ENCODE measurements at places on chromosomes 6 and 20. TPM values are rescaled to one million over a fixed set of nuclear protein-coding genes. Genes with fewer than 3 reads are reported as not detected.
A peak's percentile ranks its signal among the peaks of the same experiment; 100 is the strongest.

DNA sequence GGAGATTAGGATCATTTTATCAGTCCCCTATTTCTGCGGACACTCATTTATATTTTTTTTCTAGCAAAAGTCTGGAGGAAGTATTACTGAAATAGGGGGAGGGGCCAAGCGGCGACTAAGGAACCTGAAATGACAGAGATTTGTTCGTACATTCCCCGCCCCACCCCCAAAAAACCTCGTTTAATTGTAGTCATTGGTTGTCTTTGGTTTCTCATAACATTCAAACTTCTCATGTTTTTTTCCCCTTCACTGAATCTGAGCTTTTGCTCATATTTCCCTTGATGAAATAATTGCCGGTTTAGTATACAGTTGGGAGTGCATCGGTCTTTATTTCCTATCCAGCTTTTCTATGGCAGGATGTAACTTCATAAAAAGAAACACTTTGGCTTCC, 768 bp upstream of the FYN start:
- H3K4me1 ChIP-seq, result peaks cover 12% of the 10 kb centered on the region
- no peaks in the 10 kb centered on the region for H3K27me3 ChIP-seq
- peaks cover 6% of the 10 kb centered on the region for H3K36me3 ChIP-seq
- DNase-seq, result no peak
- peak overlapping the region; percentile 82 for H3K4me3 ChIP-seq
- no peak overlapping the region for H3K27ac ChIP-seq

- peaks cover 30% of the 10 kb centered on the region for H3K4me1 ChIP-seq
- H3K4me3 ChIP-seq, result 0 out of 2 replicates have a peak overlapping the region, but pooled peaks have one; percentile 1
- H3K36me3 ChIP-seq, result no peaks in the 10 kb centered on the region
- peak; percentile 68 for DNase-seq
- H3K27ac ChIP-seq, result peak overlapping the region; percentile 67
Observed at GRCh38 chr6:105759946-105760345, 326.2 kb upstream of the PRDM1 start.

DNA sequence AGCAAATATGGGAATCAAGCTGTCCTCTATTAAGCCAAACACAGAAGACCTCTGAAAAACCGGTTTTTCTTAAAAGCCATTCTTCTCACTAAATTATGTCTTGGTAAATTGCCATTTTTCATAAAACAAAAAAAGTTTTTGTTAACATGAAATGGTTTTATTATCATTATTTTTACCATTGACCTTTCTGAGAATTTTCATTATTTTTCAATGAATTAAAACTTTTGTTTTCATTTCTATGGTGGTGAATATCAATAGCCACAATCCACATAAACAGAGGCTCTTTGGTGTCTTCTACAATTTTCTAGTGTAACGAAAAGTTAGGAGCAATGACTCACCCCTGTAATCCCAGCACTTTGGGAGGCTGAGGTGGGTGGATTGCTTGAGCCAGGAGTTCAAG, 2.1 kb downstream of the SF3B5 start:
- peaks cover 5% of the 10 kb centered on the region for H3K36me3 ChIP-seq
- H3K27me3 ChIP-seq, result no peaks in the 10 kb centered on the region
- H3K4me3 ChIP-seq, result no peak overlapping the region
- H3K27ac ChIP-seq, result no peak overlapping the region

GRCh38 chr6:132865829-132866228, 51.5 kb downstream of the RPS12 start:
- DNase-seq, result no peak
- no peak overlapping the region for H3K27ac ChIP-seq
- H3K36me3 ChIP-seq, result no peaks in the 10 kb centered on the region
- no peaks in the 10 kb centered on the region for H3K27me3 ChIP-seq
- no peak overlapping the region for H3K4me3 ChIP-seq

GRCh38 chr6:126107475-126108166, 121.3 kb downstream of the TRMT11 start:
- no peak overlapping the region for H3K27ac ChIP-seq
- no peak overlapping the region for H3K4me3 ChIP-seq
- H3K4me1 ChIP-seq, result no peaks in the 10 kb centered on the region
- H3K27me3 ChIP-seq, result no peaks in the 10 kb centered on the region
- no peaks in the 10 kb centered on the region for H3K36me3 ChIP-seq

GRCh38 chr6:162907876-162908481, 180.2 kb downstream of the PACRG start:
- H3K36me3 ChIP-seq, result no peaks in the 10 kb centered on the region
- no peak overlapping the region for H3K4me3 ChIP-seq
- no peaks in the 10 kb centered on the region for H3K27me3 ChIP-seq
- DNase-seq, result no peak

- no peak overlapping the region for H3K4me3 ChIP-seq
- no peaks in the 10 kb centered on the region for H3K27me3 ChIP-seq
- DNase-seq, result no peak
Observed at GRCh38 chr6:52588710-52589091, 11.8 kb upstream of the TRAM2 start.

GRCh38 chr20:57480444-57481160, 44.3 kb downstream of the CTCFL start:
- H3K27ac ChIP-seq, result no peak overlapping the region
- no peak for DNase-seq
- H3K27me3 ChIP-seq, result no peaks in the 10 kb centered on the region
- peaks cover 7% of the 10 kb centered on the region for H3K4me1 ChIP-seq

DNA sequence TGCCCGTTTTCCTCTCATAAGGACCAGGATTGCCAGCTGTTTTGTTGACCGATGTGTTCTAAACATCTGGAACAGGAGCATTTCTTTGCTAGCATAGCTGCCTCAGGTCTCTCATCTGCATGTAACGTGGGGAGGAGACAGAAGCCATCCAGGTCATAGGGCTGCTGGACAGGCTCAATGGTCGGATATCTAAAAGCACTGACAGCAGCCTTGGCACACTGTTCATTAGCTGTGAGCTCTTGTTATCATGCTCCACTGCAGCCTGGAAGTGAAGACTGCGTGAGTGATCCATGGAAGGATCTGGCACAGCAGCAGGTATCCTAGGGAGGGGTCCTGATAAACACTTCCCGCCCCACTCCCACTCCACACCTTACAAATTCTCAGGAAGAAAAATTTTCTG, 175.3 kb downstream of the LRFN2 start:
- H3K4me3 ChIP-seq, result no peak overlapping the region
- no peak overlapping the region for H3K27ac ChIP-seq
- H3K36me3 ChIP-seq, result no peaks in the 10 kb centered on the region
- no peaks in the 10 kb centered on the region for H3K27me3 ChIP-seq
- DNase-seq, result no peak

- H3K36me3 ChIP-seq, result no peaks in the 10 kb centered on the region
- no peak for DNase-seq
- H3K4me3 ChIP-seq, result no peak overlapping the region
- no peaks in the 10 kb centered on the region for H3K4me1 ChIP-seq
Observed at GRCh38 chr6:20564777-20565176, 30.5 kb downstream of the CDKAL1 start.

GRCh38 chr20:62854121-62854520, 7.5 kb downstream of the TCFL5 start:
- no peak for DNase-seq
- H3K27me3 ChIP-seq, result no peaks in the 10 kb centered on the region
- peaks cover 56% of the 10 kb centered on the region for H3K36me3 ChIP-seq
- H3K4me3 ChIP-seq, result no peak overlapping the region

DNA sequence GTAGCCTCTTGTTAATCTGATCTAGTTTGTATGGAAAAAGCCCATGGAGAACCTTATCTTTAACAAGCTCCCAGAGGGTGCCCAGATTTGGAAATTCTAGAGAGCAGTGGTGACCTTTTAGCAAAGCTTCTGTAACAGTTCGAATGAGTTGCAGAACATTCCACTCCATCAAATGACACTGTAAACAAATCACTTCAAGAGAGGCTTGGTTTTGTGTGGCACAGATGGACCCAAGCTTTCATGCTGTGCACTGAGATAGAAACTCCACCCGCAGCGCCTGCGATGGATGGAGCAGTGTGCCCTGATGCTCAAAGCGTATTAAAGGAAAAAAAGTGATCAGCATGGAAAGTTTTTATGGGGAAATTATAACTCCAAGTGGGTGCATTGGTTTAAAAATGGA, 55.1 kb upstream of the ISM1 start:
- no peaks in the 10 kb centered on the region for H3K27me3 ChIP-seq
- H3K36me3 ChIP-seq, result no peaks in the 10 kb centered on the region
- H3K4me3 ChIP-seq, result no peak overlapping the region
- H3K27ac ChIP-seq, result no peak overlapping the region
- H3K4me1 ChIP-seq, result no peaks in the 10 kb centered on the region

DNA sequence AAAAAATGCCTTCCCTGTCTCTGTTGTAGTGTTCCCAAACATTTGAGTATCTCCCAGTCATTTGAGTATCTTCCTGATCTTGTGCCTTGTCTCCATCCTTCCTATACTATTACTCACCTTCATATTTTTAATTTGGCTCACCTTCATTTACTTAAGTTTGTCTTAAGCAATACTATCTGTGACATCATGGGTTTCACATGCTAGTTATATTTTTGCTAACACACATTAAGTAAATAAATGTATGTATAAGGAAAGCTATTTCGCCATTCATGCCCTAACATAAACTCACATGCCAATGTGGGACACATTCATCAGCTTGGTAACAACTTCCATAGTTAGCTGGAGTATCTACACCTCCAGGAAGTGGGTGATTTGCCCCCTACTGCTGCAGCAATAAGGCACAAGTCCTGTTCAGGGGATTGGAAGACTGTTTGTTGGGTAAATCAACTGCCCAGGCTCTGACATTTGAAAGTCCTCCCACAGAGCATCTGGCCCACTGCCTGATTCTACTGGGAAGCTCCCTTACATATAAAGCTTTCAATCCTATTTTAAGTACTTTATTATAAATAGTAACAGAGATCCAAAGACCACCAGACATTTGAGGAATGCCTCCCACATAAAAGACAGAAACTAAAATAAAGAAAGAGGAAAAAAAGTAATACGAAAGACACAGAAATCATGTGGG, 132.3 kb downstream of the ISM1 start:
- no peaks in the 10 kb centered on the region for H3K36me3 ChIP-seq
- no peaks in the 10 kb centered on the region for H3K27me3 ChIP-seq
- no peak overlapping the region for H3K4me3 ChIP-seq
- H3K4me1 ChIP-seq, result peaks cover 13% of the 10 kb centered on the region
- DNase-seq, result no peak

DNA sequence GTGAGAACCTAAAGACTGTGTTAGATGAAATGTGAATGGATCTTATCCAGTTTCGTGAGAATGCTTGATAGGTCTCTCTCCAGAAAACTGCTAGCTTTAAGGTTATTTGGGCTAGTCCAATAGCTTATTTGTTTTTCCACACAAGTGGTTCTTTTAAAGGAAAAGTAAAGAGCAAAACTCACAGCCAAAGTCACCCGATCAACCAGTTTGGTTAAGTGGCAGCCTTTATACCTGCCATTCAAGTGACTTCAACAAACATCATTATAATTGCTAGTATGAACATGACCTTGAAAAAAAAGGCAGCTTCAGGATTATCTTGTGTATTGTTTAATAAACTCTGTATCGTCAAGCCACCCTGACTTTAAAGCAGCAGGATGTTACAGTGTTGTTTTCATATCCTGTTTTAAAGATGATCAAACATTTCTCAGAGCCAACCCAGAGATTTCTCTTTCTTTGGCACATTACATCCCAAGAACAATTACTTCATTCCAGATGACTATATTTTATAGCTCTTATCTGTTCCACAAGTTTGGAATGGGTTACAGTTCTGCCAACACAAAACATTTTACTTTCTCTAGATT, 253.4 kb downstream of the EPHA7 start:
- H3K36me3 ChIP-seq, result no peaks in the 10 kb centered on the region
- H3K27ac ChIP-seq, result no peak overlapping the region
- H3K4me3 ChIP-seq, result no peak overlapping the region
- no peaks in the 10 kb centered on the region for H3K4me1 ChIP-seq

- peaks cover 50% of the 10 kb centered on the region for H3K4me1 ChIP-seq
- peak; percentile 79 for DNase-seq
- H3K36me3 ChIP-seq, result peaks cover 32% of the 10 kb centered on the region
- H3K4me3 ChIP-seq, result no peak overlapping the region
- no peaks in the 10 kb centered on the region for H3K27me3 ChIP-seq
Observed at GRCh38 chr20:38139977-38140753, 24.9 kb downstream of the TGM2 start.

- no peaks in the 10 kb centered on the region for H3K4me1 ChIP-seq
- no peak overlapping the region for H3K4me3 ChIP-seq
- no peaks in the 10 kb centered on the region for H3K36me3 ChIP-seq
- no peak overlapping the region for H3K27ac ChIP-seq
Observed at GRCh38 chr20:59082077-59082740, 39.6 kb upstream of the PRELID3B start.

GRCh38 chr6:111986651-111987050, 67.3 kb upstream of the CCN6 start:
- no peak overlapping the region for H3K4me3 ChIP-seq
- no peaks in the 10 kb centered on the region for H3K27me3 ChIP-seq

- H3K4me3 ChIP-seq, result no peak overlapping the region
- H3K4me1 ChIP-seq, result peaks cover 30% of the 10 kb centered on the region
- no peaks in the 10 kb centered on the region for H3K27me3 ChIP-seq
- H3K27ac ChIP-seq, result peak overlapping the region; percentile 66
- DNase-seq, result no peak
Observed at GRCh38 chr6:830667-831327, 137.9 kb upstream of the EXOC2 start.

GRCh38 chr20:1363522-1363921, 29.3 kb downstream of the FKBP1A start:
- peaks cover 8% of the 10 kb centered on the region for H3K4me1 ChIP-seq
- peaks cover 51% of the 10 kb centered on the region for H3K36me3 ChIP-seq

- no peak overlapping the region for H3K27ac ChIP-seq
Observed at GRCh38 chr20:15654208-15654649, 919.0 kb downstream of the KIF16B start.

DNA sequence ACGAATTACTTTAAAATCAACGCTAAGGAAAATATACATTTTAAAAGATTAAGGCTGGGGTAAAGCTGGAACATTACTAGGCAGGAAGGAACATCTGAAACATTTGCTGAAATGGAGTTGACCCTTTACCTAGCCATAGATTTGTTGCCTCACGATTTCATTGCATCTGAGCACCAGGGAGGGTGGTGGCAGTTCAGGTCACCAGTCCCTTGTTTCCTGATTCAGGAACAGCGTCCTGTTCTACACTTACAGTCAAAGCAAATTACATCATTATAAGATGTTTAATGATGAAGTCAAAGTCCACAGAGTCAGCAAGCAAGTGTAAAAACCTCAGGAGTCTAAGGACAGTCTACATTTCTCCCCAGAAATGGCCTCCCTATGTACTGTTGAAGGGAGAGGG, 9.0 kb upstream of the MICA start:
- no peaks in the 10 kb centered on the region for H3K27me3 ChIP-seq
- peaks cover 8% of the 10 kb centered on the region for H3K4me1 ChIP-seq
- no peak overlapping the region for H3K4me3 ChIP-seq
- no peaks in the 10 kb centered on the region for H3K36me3 ChIP-seq
- no peak overlapping the region for H3K27ac ChIP-seq

The LHFPL5 gene
- not detected for total RNA-seq

The NAA20 gene
- total RNA-seq, result 50.0 TPM

The SLC13A3 gene
- total RNA-seq, result not detected

The GINS1 gene
- total RNA-seq, result 49.5 TPM

The FRS3 gene
- total RNA-seq, result 1.5 TPM

The NRSN1 gene
- total RNA-seq, result not detected

Measured in SJSA1 (cell line).